Fibroblast of upper back skin (primary cell): ENCODE measurements at places on chromosomes 4 and X.

DNA sequence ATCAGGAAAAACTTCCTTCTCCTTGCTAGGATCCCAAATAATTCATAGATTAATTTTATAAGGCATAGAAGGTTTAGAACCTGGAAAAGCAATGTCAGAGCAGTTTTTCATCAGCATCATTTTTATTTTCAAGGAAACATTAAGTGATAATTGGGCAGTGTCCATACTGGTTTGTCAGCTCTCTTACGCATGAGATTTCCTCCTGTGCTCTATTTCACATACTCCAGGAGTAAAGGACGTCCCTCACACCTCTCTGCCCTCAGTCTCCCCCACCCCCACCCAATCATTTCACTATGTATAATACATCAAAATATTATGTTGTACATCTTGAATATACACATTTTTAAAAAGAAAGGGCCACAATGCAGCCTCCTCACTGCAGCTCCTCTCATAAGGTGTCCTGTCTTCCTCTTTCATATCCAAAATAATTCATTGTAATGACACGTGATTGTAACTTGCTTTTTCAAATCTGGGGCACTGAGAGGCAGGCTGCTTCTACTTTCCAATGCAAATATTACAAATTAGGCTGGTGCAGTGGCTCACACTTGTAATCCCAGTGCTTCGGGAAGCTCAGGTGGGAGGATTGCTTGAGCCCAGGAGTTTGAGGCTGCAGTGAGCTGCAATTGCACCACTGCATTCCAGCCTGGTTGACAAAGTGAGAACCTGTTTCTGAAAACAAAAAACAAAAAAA, 34.4 kb downstream of the ARHGEF38 start:
- DNase-seq = no peak

- DNase-seq = no peak
Observed at GRCh38 chr4:101670370-101670769, 120.2 kb upstream of the BANK1 start.

- no peak for DNase-seq
Observed at GRCh38 chr4:186329372-186329771, 63.4 kb downstream of the F11 start.

DNA sequence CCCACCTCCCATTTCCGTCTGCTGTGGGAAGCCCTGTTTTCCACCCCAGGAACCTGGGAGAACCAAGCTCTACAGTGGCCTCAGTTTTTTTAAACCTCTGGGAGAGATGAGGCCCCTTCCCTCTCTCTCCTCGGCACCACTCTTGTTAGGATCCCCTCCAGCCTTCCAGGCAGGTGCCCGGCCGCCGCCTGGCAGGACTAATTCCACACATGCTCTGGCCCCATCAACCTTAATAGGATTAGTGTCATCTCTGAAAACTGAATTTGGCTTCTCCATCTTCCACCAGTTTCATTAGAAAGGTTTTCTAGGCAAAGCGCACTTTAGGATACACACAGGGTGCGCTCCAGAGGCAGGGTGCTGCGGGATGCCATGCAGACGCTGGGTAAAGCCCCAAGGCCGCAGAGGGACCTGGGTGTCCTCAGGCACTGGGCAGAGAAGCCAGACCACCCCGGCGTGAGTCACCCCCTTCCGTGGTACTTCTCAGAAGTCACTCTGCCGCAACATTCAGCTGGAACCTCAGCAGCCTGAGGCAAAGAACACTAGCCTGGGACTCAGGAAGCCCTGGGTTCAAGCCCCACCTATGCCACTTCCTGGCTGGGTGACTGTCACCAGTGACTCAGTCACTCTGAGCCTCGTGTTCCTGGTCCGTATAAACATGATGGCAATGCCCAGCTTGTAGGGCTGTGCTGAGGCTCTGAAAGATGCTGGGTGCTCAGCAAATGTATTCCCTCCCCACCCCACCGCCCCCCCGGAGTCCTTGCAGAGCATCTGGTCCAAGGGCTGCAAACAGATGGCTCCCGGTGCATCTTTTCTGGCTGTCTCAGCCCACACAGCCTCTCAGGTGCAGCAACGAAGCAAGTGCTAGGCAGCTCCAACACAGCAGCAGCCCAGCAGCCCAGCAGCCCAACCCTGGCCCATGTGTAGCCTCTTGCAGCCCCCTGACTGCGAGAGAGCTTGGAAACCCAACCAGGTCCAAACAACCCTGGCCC, 29.1 kb downstream of the PPP2R2C start:
- DNase-seq = no peak

GRCh38 chr4:102994803-102995202, 24.7 kb downstream of the SLC9B1 start:
- no peak for DNase-seq

- DNase-seq = no peak
Observed at GRCh38 chrX:120014354-120015130, 62.9 kb downstream of the RHOXF2B start.

DNA sequence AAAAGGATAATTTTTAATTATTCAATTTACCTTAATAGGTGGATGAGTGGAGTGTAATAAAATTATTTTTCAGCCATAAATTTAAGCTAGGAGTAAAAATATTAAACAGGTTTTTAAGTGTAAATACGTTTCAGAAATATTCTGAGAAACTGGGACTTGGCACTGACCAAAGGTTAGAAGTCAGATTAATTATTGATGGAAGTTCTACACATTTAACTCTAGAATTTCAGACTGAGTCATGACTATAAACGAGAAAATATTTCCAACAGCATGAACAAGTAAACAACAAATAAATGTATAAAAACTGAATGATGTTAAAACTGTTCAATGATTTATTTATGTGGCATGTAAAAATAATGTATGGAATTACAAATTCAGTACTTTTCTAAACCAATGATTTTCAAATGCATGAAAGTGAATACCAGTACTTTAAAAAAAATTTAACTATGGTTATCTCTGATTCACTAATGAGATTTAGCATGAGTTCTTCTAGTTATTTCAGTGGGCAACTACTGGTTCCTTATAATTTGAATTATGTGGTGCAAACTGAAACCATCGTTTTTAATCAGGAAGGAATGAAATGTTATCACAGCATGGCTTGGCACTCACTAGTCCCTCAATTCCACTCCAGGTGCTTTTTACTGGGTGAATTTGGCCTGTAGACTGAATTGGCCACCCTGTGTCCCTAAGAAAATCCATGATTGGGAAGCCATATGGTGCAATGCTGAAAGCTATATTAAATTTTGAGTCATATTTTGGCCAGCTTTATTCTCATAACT, 244.2 kb downstream of the FSTL5 start:
- DNase-seq = no peak

DNA sequence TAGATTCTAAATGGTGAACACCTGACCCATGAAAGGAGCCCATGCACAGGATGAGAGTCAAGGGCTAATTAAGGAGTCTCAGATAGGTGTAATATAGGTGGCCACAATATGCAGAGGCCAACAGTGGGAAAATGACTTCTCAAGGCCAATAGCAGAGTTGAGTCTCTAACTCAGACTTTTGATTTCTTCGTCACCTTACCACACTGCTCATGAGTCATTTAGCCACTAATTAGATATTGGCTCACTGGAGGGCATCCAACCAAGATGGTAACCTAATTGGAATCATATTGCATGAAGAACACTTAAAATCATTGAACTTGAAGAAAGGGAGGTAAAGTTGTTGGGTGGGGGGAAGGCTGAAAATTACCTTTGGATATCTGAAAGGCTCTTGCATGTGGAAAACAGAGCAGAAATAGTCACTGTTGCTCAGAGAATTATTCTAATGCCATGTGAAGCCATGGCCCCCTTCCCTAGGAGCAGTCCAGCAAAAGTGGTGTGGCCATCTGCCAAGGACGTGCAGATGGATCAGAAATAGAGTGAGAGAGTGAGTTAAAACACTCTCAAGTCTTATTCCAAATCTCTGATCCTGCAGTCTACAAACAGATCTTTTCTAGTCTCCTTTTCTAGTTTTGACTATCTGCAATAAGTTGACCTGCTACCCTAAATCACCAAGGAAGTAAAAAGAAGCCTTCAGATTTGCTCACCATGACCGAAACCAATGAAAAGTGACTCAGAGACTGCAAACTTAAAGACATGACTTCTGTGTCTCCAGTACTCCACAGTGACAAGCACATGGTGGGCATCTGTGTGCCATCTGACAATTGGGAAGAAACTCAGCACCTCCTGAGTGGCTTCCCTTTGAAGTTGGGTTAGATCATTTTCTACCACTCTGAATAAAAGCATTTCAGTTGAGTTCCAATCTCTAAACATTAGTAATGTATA, 93.9 kb upstream of the C1QTNF7 start:
- peak; percentile 87 for DNase-seq

- no peak for DNase-seq
Observed at GRCh38 chr4:70808151-70808550, 31.5 kb downstream of the GRSF1 start.

- DNase-seq = no peak
Observed at GRCh38 chrX:16177260-16177659, 10.0 kb downstream of the MAGEB17 start.

DNA sequence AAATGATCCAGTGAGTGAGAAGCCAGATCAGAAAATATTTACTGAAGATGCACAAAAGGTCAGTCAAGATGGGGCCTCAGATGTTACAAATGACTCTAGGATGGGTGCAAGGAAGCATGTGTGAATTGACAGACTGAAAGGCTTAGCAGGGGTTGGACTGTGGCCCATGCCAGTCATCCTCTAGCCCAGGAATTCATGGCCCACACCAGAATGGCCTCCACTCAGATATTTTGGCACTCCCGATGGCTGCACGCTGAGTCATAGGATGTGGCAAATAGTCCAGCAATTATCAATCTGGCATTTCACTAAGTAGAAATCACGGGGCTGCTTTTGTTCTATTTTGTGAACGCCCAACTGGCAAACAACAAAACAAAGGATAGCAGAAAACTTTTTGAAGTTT, 406.5 kb downstream of the IQCM start:
- DNase-seq = peak; percentile 75

GRCh38 chrX:69140837-69141236, 24.4 kb downstream of the PJA1 start:
- DNase-seq = no peak

DNA sequence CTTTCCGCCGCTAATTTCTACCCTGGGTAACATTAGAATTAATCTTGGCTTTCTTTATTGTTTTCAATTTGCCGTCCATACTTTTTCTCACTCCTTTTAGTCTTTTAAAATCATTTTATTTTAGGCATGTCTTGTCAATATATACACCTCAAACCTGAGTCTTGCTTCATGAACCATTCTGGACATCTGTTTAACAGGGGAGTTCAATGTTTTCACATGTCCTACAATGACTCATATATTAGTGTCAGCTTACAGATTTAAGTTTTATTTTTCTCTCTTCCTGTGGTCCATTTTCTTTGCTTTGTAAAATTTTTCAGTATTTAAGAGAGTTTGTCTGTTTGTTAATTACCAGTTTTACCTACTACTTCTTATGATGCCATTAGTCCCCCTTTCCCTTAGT, 89.5 kb downstream of the LCORL start:
- DNase-seq = peak; percentile 6

DNA sequence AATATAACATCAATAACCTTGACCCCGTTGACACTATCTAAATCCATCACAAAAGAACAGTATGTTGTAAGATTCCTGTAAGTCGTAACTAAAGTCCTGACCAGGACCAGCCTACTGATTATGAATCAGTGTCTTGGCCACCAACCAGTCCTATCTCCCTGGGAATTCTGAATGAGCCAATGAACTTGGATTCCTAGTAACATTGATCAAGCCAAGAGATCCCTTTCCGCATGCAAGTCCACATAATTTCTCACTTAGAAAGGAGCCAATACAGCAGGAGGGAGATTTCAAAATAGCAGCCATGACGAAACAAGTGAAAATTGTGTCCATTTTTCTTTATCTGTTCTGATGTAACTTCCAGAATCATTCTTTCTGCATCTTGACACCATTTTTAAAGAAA, 9.5 kb downstream of the XPNPEP2 start:
- DNase-seq = peak; percentile 86

DNA sequence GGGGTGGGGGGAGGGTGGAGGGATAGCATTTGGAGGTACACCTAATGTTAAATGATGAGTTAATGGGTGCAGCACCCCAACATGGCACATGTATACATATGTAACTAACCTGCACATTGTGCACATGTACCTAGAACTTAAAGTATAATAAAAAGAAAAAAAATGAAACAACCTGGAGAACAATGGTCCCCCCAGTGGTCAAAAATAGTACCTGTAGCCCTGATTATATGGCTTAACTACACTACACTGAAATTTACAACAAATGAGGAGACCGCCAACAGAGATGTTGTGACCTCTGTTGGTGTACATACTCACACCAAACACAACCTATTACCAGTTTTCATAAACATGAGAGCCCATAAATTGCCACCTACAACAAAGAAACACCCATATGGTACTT, 7.3 kb upstream of the MAGEE1 start:
- DNase-seq = no peak

DNA sequence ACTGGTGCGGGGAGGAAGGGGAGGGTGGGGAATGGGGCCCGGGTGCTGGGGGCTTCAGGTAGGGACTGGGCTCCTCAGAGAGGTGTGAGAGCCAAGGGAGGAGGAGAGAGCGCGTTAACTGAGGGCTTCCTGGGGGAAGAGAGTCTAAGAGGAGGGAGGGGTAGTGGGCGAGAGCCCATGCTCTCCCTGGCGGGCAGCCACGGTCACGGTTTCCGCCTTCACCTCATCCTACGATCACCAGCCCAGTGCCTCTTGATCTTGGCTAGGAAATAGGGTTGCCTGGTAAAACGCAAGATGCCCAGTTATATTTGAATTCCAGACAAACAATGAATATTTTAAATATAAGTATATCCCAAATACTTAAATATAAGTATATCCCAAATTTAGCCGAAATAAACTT, 60.8 kb upstream of the GRPEL1 start:
- no peak for DNase-seq

GRCh38 chrX:16826207-16826606, 39.9 kb downstream of the TXLNG start:
- DNase-seq = peak; percentile 40

GRCh38 chr4:53161787-53162433, 204.0 kb downstream of the SCFD2 start:
- no peak for DNase-seq

DNA sequence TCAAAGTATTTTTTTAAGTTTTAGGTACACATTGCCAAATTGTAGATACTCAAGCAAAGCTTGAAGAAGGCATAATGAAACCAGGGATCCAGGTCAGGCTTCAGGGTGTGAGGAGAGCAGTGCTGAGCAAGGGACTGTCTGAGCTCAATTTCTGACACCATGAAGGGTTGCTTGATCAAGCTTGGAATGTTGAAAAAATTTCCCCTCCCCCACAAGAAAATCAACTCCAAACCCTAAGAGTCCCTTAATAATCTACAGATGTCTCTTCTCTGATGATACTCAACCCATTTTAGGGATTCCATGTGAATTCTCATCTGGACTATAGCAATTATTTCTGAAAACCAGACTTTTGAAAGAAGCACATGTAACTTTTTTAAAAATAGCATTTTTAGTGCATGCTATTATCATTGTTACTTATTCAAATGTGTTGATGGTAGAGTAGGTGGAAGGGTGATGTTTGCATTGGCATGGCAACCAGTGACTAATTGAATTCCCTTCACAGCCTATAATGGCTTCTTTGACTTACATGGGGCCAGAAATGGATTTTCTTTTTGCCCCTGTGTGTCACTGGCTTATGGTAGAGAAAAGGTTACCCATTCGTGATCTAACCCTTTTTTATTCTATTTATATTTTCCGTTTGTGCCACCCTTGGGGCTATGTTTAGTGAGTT, 252.0 kb downstream of the FBXW7 start:
- peak; percentile 20 for DNase-seq

GRCh38 chr4:24910499-24910898, 2.3 kb downstream of the CCDC149 start:
- peak; percentile 78 for DNase-seq
